ENCODE measurements at places on chromosomes 4 and X. TPM values are rescaled to one million over a fixed set of nuclear protein-coding genes. Genes with fewer than 3 reads are reported as not detected.
A peak's percentile ranks its signal among the peaks of the same experiment; 100 is the strongest.

DNA sequence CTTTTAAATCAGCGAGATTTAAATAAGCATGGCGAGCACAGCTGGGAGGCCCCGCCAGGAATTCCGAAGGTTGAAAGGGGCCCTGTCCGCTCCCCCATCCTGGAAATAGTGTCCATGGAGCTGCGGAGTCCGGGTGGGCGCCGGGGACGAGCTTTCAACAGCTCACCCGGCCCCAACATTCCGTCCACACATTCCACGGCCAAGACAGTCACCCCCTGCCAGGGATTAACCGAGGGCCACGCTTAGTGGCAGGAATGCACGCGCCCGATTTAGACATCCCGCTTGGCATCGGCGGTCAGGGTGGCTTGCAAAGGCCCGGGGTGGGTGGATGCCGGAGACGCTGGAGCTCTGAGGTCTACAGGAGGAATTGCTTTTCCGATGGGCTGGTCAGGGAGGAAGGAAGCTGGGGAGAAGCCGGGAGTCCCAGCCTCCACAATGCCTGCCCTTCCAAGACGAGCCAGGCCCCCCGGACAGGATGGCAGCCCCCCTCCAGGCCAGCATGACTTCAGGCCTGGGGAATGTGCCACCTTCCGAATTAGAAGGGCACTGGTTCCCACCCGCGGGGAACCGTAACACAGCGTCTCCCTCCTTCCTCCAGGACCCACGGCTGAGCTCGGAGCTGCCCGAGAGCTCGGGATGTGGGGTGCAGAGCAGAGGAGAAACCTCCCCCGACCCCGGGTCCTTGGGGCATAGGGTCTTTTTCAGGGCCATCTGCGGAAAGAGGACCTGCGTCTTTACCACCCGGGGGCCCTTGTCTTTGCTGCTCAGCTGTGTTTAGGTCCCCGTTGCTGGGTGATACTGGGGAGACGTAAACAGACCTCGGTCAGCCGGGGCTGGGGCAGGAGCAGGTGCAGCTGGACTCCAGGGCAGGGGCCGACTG, 26.9 kb upstream of the PPP2R3B start:
- H3K27ac ChIP-seq = peak overlapping the region; percentile 55
- H3K27me3 ChIP-seq = no peaks in the 10 kb centered on the region
- H3K4me3 ChIP-seq = no peak overlapping the region
- DNase-seq = peak; percentile 36
- no peaks in the 10 kb centered on the region for H3K4me1 ChIP-seq
- peaks cover 10% of the 10 kb centered on the region for H3K36me3 ChIP-seq

GRCh38 chrX:47091149-47091775, 13.0 kb downstream of the RGN start:
- no peak overlapping the region for H3K4me3 ChIP-seq
- H3K4me1 ChIP-seq = peaks cover 11% of the 10 kb centered on the region
- H3K27me3 ChIP-seq = no peaks in the 10 kb centered on the region
- DNase-seq = peak; percentile 0
- no peaks in the 10 kb centered on the region for H3K36me3 ChIP-seq
- no peak overlapping the region for H3K27ac ChIP-seq

- H3K36me3 ChIP-seq = no peaks in the 10 kb centered on the region
- no peak overlapping the region for H3K27ac ChIP-seq
- no peak overlapping the region for H3K4me3 ChIP-seq
- H3K4me1 ChIP-seq = peaks cover 8% of the 10 kb centered on the region
- H3K27me3 ChIP-seq = peaks cover 5% of the 10 kb centered on the region
- DNase-seq = no peak
Observed at GRCh38 chrX:136354201-136354600, 53.4 kb downstream of the ADGRG4 start.

GRCh38 chr4:4182835-4183568, 43.7 kb downstream of the OTOP1 start:
- no peak overlapping the region for H3K4me3 ChIP-seq
- DNase-seq = no peak
- no peak overlapping the region for H3K27ac ChIP-seq
- H3K27me3 ChIP-seq = peaks cover 10% of the 10 kb centered on the region
- no peaks in the 10 kb centered on the region for H3K36me3 ChIP-seq

DNA sequence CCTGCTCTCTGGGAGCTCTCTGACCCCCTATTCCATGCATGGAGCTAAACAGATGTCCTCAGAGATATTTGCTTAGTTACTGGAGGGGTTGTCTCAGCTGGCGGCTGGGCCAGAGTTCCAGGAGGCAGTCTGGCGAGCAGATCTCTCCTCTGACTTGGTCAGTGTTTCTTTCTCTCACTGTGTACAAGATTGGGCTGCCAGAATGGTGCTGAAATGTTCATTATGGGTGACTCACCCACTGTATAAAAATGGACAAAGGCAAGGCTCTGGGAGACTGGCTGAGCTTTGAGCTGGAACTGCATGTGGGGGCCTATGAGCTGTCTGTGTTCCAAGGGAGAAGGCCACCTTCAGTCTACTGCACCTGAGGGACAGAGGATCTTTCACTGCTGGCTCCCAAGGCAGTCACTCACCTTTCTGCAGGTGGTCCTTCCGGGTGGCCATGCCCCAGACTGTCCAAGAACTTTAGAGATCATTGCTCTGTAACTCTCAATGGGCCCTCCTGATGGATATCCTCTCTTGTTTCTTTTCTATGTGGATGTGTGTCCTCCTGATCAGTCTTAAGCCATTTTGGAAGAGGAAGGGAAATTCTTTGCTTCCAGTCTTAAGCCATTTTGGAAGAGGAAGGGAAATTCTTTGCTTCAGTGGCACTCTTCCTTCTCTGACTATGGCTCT, 88.2 kb downstream of the CFAP299 start:
- no peaks in the 10 kb centered on the region for H3K27me3 ChIP-seq
- no peak overlapping the region for H3K4me3 ChIP-seq
- no peak for DNase-seq
- H3K36me3 ChIP-seq = peaks cover 13% of the 10 kb centered on the region

GRCh38 chr4:74431113-74431826, 13.7 kb upstream of the AREG start:
- H3K27me3 ChIP-seq = no peaks in the 10 kb centered on the region
- H3K4me1 ChIP-seq = peaks cover 34% of the 10 kb centered on the region
- DNase-seq = no peak
- H3K36me3 ChIP-seq = no peaks in the 10 kb centered on the region
- no peak overlapping the region for H3K27ac ChIP-seq

- peaks cover 31% of the 10 kb centered on the region for H3K4me1 ChIP-seq
- H3K36me3 ChIP-seq = peaks cover 40% of the 10 kb centered on the region
- DNase-seq = no peak
- H3K27ac ChIP-seq = no peak overlapping the region
- no peaks in the 10 kb centered on the region for H3K27me3 ChIP-seq
Observed at GRCh38 chr4:53463340-53463739, 85.9 kb downstream of the FIP1L1 start.

- no peaks in the 10 kb centered on the region for H3K27me3 ChIP-seq
- no peak overlapping the region for H3K27ac ChIP-seq
- no peak overlapping the region for H3K4me3 ChIP-seq
- no peaks in the 10 kb centered on the region for H3K36me3 ChIP-seq
Observed at GRCh38 chrX:22139822-22140221, 107.7 kb downstream of the PHEX start.

- H3K36me3 ChIP-seq = peaks cover 10% of the 10 kb centered on the region
- H3K27ac ChIP-seq = no peak overlapping the region
- no peak for DNase-seq
- H3K4me1 ChIP-seq = peaks cover 1% of the 10 kb centered on the region
Observed at GRCh38 chr4:102546635-102547034, 45.5 kb downstream of the NFKB1 start.

- no peak overlapping the region for H3K27ac ChIP-seq
- no peaks in the 10 kb centered on the region for H3K36me3 ChIP-seq
- H3K4me1 ChIP-seq = peaks cover 31% of the 10 kb centered on the region
- H3K4me3 ChIP-seq = peak overlapping the region; percentile 96
- DNase-seq = no peak
- peaks cover 11% of the 10 kb centered on the region for H3K27me3 ChIP-seq
Observed at GRCh38 chr4:24472161-24472510, 112.2 kb downstream of the DHX15 start.

DNA sequence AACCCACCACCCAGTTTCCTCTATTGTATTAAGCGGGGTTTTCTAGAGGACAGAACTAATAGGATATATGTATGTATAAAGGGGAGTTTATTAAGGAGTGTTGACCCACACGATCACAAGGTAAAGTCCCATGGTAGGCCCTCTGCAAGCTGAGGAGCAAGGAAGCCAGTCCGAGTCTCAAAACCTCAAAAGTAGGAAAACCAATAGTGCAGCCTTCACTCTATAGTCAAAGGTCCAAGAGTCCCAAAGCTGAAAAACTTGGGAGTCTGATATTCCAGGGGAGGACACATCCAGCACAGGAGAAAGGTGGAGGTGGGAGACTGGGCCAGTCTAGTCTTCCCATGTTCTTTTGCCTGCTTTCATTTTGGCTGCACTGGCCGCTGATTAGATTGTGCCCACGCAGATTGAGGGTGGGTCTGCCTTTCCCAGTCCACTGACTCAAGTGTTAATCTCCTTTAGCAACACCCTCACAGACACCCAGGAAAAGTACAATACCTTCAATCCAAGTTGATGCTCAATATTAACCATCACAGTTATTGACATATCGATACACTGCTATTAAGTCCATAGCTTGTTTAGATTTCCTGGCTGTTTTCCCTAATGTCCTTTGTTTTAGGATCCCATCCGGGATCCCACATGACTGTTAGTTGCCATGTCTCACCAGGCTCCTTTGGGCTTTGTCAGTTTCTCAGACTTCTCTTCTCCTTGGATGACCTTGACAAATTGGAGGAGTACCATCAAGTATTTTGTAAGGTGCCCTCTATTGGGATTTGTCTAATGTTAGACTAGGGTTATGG, 12.2 kb downstream of the UCHL1 start:
- no peak for DNase-seq
- no peak overlapping the region for H3K27ac ChIP-seq
- peaks cover 15% of the 10 kb centered on the region for H3K36me3 ChIP-seq
- no peak overlapping the region for H3K4me3 ChIP-seq
- H3K27me3 ChIP-seq = peaks cover 4% of the 10 kb centered on the region

GRCh38 chr4:44535981-44536380, 87.4 kb upstream of the KCTD8 start:
- H3K36me3 ChIP-seq = no peaks in the 10 kb centered on the region
- no peaks in the 10 kb centered on the region for H3K4me1 ChIP-seq
- H3K27me3 ChIP-seq = no peaks in the 10 kb centered on the region
- H3K27ac ChIP-seq = no peak overlapping the region

GRCh38 chr4:40199999-40200874, 3.4 kb downstream of the RHOH start:
- H3K27ac ChIP-seq = no peak overlapping the region
- H3K4me1 ChIP-seq = peaks cover 5% of the 10 kb centered on the region
- DNase-seq = no peak
- H3K4me3 ChIP-seq = no peak overlapping the region

DNA sequence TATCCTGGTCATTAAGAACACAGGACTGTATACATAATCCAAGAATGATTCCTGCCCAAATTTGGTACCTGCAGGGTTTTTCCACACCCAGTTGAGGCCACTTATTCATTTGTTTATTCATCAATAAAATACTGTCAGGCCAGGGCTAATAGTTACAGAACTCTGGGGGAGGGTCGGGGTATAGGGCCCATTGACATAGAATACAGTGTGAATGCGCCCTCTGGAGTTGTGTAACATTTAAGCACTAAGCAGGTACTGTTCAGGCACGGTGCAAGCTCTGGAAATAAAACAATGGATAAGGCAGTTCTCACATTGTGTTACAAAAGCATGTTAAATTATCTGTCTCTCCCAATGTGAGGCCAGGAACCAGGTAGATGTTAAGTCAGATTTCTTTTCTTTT, 30.8 kb upstream of the LRBA start:
- H3K36me3 ChIP-seq = no peaks in the 10 kb centered on the region
- H3K27me3 ChIP-seq = no peaks in the 10 kb centered on the region
- no peak overlapping the region for H3K27ac ChIP-seq
- no peak overlapping the region for H3K4me3 ChIP-seq
- H3K4me1 ChIP-seq = no peaks in the 10 kb centered on the region

DNA sequence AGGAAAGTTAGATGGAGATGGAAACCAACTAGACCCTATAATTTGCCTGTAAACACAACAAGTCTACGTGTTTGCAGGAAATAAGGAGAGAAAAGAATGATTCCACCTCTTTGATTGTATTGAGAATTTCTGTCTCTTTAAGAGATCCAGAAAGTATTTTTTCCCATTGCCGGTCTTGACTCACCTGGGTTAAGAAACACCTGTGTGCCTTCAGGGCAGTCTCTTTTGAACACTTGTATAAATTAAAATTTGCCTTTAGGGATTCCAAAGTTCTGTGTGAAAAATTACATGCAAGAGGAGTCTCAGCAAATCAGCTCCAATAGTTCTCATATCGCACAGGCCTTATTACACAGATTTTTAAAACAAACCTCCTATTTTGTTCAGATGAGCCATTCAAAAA, 46.0 kb upstream of the SMAD1 start:
- H3K4me3 ChIP-seq = no peak overlapping the region
- H3K4me1 ChIP-seq = peaks cover 7% of the 10 kb centered on the region
- no peak overlapping the region for H3K27ac ChIP-seq

DNA sequence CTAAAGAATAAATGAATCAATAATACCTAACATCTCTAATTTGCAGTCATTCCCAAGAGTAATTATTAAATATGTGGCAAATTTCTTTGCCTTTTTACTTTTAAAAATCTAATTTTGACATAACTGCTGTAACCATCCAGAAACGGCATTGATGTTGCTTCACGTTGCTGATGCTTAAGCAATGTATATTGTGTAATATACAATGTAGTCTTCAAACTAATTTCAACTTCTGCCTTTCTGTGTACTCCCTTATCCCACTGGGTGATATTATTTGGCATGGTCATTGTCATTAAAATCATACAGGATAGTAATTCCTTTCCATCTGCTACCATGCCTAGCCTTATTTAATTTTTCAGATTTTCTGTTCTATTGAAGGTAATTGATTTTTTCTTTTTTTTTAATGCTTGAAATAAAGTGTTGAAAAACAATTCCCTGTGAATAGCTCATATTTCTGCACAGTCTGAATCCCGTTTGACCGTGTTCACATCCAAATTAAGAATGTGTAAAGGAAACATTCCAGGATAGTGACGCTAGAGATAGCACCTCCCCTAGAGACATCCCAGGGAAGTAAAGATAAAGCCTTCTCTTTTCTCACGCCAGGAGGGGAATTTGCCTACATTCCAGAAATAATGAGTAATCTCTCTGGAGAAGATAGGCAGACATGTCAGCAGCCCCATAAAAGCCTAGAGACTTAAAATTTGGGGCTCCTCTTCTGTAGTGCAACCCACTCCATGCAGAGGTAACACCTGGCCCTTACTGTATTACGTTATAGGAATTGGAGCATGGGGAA, 8.6 kb downstream of the FAM200B start:
- no peaks in the 10 kb centered on the region for H3K27me3 ChIP-seq
- peak overlapping the region; percentile 79 for H3K27ac ChIP-seq
- peaks cover 40% of the 10 kb centered on the region for H3K36me3 ChIP-seq
- H3K4me1 ChIP-seq = peaks cover 84% of the 10 kb centered on the region
- peak; percentile 91 for DNase-seq

- H3K27ac ChIP-seq = no peak overlapping the region
- H3K4me3 ChIP-seq = no peak overlapping the region
- DNase-seq = no peak
- H3K27me3 ChIP-seq = no peaks in the 10 kb centered on the region
Observed at GRCh38 chrX:143632625-143633410, 3.1 kb downstream of the SLITRK4 start.

SNCA gene
- 0.30 TPM for total RNA-seq

DCAF8L2 gene
- not detected for total RNA-seq

CENPVL1 gene
- not detected for total RNA-seq

PRDM8 gene
- total RNA-seq = 19.3 TPM

CENPI gene
- total RNA-seq = 6.2 TPM

TEX13D gene
- total RNA-seq = not detected

TCEAL4 gene
- total RNA-seq = 117 TPM

TRPC3 gene
- total RNA-seq = not detected

SORBS2 gene
- total RNA-seq = 0.48 TPM

HSFX2 gene
- not detected for total RNA-seq

POU3F4 gene
- total RNA-seq = not detected

NUDT6 gene
- total RNA-seq = 4.3 TPM
